ENCODE measurements at places on chromosomes 2 and 18.

GRCh38 chr2:138752197-138752956 lies 27.8 kb downstream of the NXPH2 start:
- no peak for DNase-seq

- no peak for DNase-seq
These were observed 120.8 kb upstream of the STK17B start for GRCh38 chr2:196291873-196292800.

GRCh38 chr18:59514203-59514602 lies 155.1 kb upstream of the LMAN1 start:
- no peak for DNase-seq

DNA sequence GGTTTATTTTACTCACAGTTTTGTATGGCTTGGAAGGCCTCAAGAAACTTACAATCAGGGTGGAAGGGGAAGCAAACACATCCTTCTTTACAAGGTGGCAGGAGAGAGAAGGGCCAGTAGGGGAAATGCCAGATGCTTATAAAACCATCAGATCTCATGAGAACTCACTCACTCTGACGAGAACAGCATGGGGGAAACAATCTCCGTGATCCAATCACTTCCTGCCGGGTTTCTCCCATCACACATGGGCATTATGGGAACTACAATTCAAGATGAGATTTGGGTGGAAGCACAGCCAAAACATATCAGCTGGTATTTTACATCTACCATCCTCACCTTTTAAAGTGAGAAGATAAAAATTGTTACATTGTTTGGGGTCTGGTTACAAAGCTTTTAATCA lies 427.9 kb upstream of the CDH7 start:
- DNase-seq, result no peak

DNA sequence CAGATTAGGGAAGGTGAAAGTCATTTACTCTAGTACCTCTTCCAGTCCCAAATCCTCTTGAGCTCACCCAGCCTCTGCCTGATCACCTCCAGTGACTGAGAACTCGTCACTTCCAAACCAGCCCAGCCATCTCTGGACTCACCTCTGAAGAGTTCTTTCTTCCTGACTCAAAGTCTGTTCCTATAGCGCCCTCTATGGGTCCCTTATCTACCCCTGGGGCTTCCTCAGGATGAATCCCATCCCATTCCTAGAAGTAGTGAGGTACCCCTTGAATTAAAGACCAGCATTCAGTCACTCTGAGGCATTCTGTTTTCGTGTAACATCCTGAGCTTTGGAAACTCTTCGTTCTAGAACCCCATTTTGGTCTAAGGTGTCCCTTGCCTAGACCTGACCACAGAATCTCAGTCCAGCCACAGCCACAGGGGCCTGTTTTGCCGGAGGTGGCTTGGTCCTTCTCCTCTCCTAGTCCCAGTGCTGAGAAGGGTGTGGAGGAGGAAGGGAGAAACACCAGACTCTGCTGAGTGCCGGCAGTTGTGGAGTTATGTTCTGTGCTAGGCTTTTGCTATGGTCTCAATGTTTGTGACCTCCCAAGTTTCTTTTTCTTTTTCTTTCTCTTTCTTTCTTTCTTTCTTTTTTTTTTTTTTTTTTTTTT lies 32.7 kb downstream of the SIX3 start:
- DNase-seq, result no peak

- DNase-seq, result no peak
These were observed 103.6 kb upstream of the SMAD2 start for GRCh38 chr18:48033790-48034650.

- no peak for DNase-seq
These were observed 9.4 kb upstream of the ADD2 start for GRCh38 chr2:70777450-70777849.

DNA sequence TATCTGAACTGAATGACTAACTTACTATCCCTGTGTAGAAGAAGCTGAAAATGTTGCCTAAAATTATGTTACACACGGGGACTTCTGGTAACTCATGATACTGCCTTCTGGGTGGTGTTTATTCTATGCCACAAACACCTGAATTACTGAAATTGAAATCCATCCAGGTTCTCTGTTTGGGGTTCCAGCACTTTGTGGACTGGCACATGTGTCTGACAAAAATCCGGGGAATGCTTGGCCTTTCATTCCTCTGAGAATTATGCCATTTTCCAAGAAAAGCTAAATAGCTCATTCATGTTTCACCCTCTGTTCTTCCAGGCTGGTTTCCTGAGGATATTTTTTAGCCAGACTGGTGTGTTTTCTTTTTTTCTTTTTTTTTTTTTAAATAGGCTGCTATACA lies 59.5 kb upstream of the POU3F3 start:
- no peak for DNase-seq

DNA sequence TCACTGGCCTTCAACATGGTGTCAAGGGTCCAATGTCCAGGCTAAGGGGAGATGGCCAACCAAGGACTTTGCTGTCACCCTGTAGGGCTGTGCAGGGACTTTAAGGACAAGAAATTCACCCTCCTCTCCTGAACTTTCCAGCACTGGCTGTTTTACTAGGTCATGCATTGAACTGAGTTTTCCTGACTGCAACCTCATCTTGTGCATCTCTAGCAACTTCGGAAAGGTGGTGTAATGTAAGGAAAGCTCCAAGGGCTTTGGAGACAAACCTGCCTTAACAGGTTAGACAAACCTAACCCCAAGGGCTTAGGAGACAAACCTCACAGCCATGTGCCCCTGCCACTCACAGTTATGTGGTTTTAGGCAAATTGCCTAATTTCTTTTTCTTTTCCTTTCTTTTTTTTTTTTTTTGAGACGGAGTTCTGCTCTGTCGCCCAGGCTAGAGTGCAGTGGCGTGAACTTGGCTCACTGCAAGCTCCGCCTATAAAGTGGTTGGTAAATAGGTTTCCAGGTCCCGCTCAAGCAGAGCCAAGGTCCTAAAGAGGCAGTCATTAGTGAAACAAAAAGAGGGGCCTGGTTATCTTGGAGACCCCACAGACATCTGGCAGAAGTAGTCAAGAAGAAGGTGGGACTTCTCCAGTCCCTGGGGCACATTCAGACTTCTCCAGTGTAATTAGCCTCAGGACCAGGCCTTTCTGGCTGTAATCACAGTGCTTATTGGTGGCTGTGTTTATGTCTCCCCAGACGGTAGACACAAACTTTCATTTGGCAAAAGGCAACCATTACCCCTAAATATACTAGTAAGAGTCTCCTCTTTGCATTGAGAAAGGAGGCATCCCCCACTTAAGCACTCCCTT lies 37.6 kb upstream of the PMAIP1 start:
- DNase-seq, result no peak

- no peak for DNase-seq
These were observed 12.8 kb upstream of the IHH start for GRCh38 chr2:219073413-219074129.

DNA sequence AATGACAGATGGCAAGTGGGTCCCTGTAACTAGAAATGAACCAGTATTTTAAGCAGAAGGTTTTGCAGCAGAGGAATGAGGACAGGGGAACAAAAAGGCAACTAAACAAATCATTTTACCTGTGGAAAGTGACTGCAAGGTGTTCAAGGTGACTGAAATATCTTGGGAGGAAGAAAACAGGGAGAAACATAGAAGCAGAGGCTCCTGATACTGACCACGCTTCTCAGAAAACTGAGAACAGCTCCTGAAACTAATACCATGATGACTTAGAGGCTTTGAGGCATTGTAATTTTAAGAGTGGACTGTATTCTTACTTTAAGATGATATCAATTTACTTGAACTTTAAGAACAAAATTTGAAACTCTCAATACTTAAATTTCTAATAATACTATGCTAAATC lies at the start of gene DYTN:
Gene DYTN (minus strand): TSS at position 101 of the 400 bp plus-strand sequence. CDS start 117 bp downstream, outside the sequence.
- no peak for DNase-seq

- DNase-seq, result no peak
These were observed 17.6 kb downstream of the CDC42EP3 start for GRCh38 chr2:37653805-37654378.
